Activated CD4-positive, alpha-beta T cell treated with anti-CD3 and anti-CD28 coated beads, Interleukin-2, Interleukin-6, amounts not matched to agents 100 ng/mL and 50 ng/mL, durations not matched to agents 16 hours and 8 hours (primary cell): ENCODE measurements at places on chromosomes 5 and 9.
A peak's percentile ranks its signal among the peaks of the same experiment; 100 is the strongest.

- no peak for DNase-seq
Measured at GRCh38 chr5:149617760-149618306, 36.5 kb downstream of the ARHGEF37 start.

GRCh38 chr5:129460936-129461710, 1.0 kb downstream of the ADAMTS19 start:
- peak; percentile 41 for DNase-seq

- no peak for DNase-seq
Measured at GRCh38 chr5:117732264-117732663, 1157.6 kb upstream of the SEMA6A start.

GRCh38 chr5:131265311-131265803, 1.5 kb downstream of the CDC42SE2 start:
- peak; percentile 65 for DNase-seq

DNA sequence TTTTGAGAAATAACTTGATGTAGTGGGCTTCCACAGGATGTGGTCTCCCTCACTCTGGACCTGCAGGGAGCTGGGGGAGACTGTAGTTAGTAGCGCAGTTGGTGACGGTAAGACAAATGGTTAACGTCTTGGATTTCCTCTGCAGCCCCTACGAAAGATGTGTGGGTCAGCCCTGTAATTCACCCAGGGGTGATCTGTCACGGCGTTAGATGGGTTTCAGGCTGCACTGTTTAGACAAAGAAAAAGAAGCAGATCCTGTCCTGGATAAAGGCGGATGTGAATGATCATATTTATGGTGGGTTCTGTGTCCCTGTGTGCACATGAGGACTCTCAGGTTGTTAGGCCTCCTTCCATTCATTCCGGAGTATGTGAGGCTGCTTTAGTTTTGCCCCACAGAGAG, 142.0 kb upstream of the SLC28A3 start:
- DNase-seq = no peak

GRCh38 chr9:30280229-30280900, 2104.1 kb upstream of the ACO1 start:
- DNase-seq = no peak

GRCh38 chr5:125306741-125307140, 560.3 kb upstream of the ZNF608 start:
- DNase-seq = no peak

- no peak for DNase-seq
Measured at GRCh38 chr9:88809355-88810161, 181.7 kb upstream of the S1PR3 start.

GRCh38 chr5:169097374-169098326, 203.3 kb downstream of the SLIT3 start:
- no peak for DNase-seq

DNA sequence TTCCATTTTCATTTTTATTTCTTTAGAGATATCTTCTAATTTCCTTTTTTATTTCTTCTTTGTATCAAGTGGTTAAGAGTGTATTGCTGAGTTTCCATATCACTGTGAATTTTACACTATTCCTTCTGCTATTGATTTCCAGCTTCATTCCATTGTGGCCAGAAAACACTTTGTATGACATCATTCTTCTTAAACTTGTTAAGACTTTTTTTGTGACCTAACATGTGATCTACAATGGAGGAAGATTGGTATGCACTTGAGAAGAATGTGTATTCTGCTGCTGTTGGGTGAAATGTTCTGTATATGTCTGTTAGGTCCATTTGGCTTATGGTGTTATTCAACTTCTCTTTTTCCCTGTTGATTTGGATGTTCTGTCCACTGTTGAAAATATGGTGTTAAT, 274.2 kb upstream of the PUM3 start:
- no peak for DNase-seq

- DNase-seq = peak; percentile 53
Measured at GRCh38 chr9:71909887-71910649, 925 bp downstream of the ABHD17B start.

GRCh38 chr5:61525512-61526206, 193.6 kb downstream of the ZSWIM6 start:
- no peak for DNase-seq

GRCh38 chr5:109225716-109226625, 183.8 kb downstream of the PJA2 start:
- DNase-seq = no peak

DNA sequence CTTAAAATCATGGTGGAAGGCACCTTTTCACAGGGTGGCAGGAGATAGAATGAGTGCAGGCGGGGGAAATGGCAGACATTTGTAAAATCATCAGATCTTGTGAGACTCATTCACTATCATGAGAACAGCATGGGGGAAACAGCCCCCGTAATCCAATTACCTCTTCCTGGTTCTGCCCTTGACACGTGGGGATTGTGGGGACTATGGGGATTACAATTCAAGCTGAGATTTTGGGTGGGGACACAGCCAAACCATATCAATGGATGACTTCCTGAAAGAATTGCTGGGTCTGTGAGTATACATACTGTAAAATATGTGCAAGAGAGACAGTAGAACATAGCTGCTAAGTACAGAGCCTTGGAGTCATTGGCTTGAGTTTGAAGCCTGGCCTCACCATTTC, 47.0 kb downstream of the KIAA1958 start:
- no peak for DNase-seq
